GM12891 (cell line): ENCODE measurements at places on chromosomes 3 and 15.

DNA sequence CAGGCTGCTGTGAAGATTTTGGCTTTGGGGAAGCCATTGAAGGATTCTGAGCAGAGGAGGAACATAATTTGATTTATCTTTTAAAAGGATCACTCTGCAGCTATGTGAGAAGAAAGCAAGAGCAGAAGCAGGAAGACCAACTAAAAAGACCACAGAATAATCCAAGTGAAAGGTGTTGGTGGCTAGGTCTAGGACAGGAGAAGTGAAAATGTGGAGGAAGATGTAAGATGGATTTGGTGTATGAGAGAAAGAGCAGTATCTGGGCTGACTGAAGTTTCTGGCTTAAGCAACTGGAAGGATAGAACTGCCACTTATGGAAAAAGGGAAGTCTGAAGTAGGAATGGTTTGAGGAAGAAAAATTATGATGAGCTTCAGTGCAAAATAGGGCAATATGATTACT lies 62.0 kb downstream of the SFMBT1 start:
- no peak for DNase-seq

- peak; percentile 52 for DNase-seq
These were observed at the start of gene TM6SF1 for GRCh38 chr15:83106994-83107840. Gene TM6SF1 (plus strand): TSS chr15:83107645. CDS start chr15:83107681, 36 bp downstream.

- no peak for DNase-seq
These were observed 16.2 kb downstream of the NISCH start for GRCh38 chr3:52471371-52472238.

DNA sequence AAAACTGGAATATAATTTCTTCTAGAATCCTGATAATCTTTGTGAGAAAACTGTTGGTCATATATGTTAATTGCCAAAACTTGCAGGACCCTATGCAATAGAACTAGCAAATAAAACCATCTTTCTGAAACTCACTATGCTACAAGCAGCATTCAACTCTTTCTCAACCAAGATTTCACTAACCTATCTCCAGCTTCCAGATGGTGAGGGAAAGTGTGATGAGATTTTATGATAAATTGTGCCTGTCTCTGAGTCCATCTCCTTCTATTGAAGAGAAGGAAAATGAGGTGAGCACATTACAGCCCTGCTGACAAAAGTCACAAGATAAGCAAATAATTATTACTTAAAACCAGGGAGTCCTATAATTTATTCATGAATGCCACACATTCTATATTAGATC lies 44.1 kb upstream of the UBE2Q2 start:
- no peak for DNase-seq

- DNase-seq, result no peak
These were observed 483.8 kb downstream of the TUSC7 start for GRCh38 chr3:117193390-117193789.

- DNase-seq, result no peak
These were observed 116.9 kb downstream of the PLOD2 start for GRCh38 chr3:146044046-146044445.

- no peak for DNase-seq
These were observed 150.5 kb upstream of the IQSEC1 start for GRCh38 chr3:13223574-13224237.

DNA sequence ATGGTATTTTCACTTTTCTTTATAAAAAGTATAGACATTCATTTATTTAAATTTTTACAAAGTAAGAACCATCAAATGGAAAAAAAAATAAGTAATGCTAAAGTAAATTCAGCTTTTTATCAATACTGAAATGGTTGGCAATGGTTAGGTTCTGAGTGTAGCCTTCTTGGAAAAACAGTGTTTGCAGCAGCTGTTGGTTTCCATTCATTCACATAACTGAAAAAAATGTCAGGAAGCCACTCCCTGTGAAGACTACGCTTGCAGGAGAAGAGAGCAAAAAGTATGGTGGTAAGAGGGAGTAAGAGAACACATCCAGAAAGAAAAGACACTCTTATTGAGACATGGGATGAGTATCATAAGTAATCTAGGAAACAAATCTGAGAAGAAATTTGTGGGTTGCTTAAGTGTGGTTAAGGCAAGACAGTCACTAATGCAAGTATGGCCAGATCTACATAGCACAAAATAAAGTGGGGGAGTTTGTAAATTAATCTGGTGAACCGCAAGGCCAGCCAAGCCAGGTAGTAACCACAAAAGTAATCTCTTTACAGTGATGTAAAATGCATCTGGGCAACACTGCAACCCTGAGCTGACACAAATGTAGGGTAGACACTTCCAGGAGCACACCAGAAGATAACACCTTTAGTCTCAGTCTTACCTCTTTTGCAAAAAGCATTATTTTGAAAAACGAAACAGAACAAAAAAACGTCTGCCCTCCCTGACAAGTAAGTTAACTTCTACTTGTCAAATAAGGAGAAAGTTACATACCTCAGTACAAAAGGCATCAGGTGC lies 133.7 kb downstream of the IGSF11 start:
- no peak for DNase-seq

DNA sequence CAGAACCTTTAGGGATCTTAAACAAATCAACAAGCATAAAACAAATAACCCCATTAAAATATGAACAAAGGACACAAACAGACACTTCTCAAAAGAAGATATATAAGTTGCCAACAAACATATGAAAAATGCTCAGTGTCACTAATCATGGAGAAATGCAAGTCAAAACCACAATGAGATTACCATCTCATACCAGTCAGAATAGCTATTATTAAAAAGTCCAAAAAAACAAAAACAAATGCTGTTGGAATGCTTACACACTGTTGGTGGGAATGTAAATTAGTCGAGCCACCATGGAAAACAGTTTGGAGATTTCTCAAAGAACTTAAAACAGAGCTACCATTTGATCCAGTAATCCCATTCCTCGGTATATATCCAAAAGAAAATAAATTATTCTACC lies 423.6 kb downstream of the OTOL1 start:
- no peak for DNase-seq

GRCh38 chr15:61050844-61051568 lies 178.1 kb downstream of the RORA start:
- no peak for DNase-seq

GRCh38 chr3:188881954-188882641 lies 289.7 kb upstream of the TPRG1 start:
- no peak for DNase-seq

GRCh38 chr3:161798016-161798415 lies 301.4 kb downstream of the OTOL1 start:
- DNase-seq, result no peak

GRCh38 chr3:46293035-46293724 lies 50.9 kb downstream of the CCR3 start:
- DNase-seq, result no peak

DNA sequence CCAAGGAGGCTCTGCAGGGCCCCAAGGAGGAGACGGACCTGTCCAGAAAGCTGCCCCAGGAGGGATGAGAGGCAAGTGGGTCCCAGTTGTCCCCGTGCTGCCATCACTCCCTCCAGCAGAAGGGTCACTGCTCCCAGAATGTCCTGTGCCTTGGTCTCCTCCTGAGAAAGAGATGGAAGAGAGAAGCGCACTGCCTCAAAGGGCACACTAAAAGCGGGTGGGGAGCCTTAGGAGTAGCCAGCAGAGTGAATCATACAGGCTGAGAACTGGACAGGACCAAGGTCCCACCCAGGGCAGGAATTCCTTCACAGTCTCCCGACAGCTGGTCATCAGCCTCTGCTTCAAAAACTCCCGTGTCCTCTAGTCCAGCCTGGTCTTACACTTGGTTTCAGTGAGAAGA lies 4.6 kb downstream of the THPO start:
- no peak for DNase-seq

DNA sequence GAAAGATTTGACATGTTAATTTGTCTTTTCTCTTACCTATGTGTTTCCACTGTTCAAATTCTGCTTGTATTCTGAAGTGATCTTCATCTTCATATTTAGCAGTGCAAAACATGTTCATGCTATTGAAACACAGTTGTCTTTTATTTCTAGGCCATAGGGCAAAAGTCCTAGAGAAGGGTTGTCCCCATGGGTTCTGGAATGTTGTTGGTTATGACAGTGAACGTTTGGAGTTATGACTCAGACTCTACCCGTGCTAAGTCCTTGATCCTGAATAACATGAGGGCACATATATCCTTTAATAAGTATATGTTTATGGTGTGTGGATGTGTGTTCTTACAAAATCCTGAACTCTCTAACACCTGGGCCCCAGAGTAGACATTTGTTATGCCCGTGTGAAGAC lies 23.0 kb upstream of the ARPP21 start:
- DNase-seq, result no peak

GRCh38 chr15:72599855-72600464 lies 54.5 kb upstream of the GOLGA6B start:
- DNase-seq, result peak; percentile 17

DNA sequence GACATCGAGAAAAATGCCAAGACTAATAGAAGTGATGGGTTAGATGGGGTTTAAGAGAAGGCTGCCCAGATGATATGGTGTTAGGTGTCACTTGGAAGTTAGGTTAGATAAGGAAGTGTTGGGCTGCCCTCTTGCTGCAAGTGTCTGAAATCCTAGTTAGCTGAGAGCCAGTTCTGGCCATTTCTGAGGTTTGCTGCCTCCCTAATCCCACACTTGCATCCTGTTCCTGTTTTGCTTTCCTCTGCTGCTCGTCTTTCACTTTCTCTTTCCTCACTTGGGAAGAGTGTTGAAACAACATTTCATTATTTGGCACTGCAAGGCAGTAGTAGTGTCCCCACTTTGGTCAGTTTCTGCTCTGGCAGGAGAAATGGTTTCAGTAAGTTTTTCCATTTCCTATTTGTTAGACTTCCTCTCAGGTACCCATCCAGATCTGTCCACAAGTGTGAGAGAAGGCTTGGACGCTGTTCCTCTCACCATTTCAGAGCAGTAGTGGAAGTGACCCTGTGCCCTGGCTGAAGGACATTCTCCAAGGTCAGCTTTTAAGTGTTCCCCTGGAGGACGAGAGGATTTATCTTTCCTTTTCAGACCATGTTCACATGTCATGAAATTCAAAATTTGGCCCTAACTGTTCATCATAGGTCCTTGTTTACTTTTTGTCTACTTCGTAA lies 93.3 kb downstream of the ADAMTSL3 start:
- DNase-seq, result no peak

DNA sequence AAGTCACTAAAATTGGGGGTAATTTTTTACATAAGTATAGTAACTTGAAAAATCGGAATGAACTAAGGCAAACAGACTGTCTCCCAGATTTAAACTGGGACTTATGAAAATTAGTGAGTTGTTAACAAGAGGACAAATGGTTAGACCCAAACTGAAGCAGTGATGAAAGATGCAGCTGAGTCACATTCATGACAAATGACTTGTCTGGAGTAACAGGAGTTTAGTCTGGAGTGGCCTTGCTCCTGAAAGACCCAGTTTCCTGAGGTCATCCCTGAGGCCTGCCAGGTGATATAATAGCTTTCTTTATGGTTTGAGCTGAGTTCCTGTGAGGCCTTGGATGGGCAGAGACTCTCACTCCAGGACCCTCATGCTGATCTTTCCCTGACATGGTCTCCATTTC lies 9.6 kb upstream of the CTDSPL start:
- no peak for DNase-seq

DNA sequence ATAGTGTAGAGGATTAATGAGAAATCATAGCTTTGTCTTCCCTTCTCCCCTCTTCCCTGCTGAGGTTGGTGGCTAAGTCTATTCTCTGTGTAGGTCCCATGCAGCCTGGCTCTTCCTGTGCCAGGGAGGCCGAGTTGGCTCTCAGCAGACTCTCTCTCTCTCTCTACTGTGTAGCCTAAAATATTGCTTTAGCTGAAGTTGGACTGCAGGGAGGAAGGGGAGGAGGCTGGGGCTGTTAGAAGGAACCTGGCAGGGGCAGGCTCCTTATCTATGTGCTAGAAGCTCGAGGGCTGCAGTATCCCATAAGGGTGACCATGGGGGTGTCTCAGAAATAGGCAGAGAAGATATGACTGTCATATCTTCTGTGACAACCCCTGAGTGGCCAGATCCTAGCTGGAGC lies 160.8 kb downstream of the EPHB1 start:
- no peak for DNase-seq

- no peak for DNase-seq
These were observed 33.5 kb downstream of the DNAJB8 start for GRCh38 chr3:128432971-128433836.

- no peak for DNase-seq
These were observed 55.4 kb downstream of the PSMD6 start for GRCh38 chr3:63967675-63968611.

DNA sequence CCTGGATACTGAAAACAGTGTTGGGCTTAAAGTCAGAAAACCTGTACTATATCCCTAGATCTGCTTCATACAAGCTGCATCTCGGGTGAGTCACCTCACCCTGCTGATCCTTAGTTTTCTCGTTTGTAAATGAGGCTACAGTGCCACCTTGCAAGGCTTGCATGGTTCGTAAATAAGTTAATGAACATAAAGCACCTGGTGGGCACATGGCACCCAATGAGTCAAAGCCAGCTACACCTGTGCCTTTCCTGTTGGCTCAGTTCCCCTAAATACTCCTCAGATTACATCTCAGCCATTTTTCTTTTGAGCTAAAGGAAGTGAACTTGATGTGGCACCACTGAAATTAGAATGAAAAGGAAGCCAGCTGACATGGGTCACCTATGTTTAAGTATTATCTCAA lies 26.5 kb downstream of the RTP1 start:
- no peak for DNase-seq

GRCh38 chr3:52866427-52866826 lies 30.9 kb downstream of the STIMATE start:
- DNase-seq, result no peak

- no peak for DNase-seq
These were observed 91.5 kb downstream of the ADAMTS17 start for GRCh38 chr15:100250176-100250800.

- DNase-seq, result no peak
These were observed 1.7 kb upstream of the LMLN start for GRCh38 chr3:197958346-197958745.

DNA sequence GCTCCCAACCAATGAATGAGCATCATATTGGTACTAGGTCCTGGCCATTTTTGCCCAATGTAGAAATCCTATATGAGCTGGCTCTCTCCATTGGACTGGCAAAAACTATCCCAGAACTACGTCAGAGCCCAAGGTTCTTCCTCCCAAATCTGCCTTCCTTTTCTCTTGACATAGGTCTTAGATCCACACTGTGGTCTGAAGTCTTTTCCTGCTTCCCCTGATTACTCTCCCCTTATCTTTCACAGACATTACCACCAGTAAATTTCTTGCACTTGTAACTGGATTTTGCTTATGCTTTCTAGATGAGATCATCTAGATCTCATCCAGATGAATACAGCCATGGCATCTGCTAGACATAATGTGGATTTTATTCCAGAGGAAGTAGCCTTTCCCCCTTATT lies 141.2 kb upstream of the GADL1 start:
- DNase-seq, result no peak
